Esophagus squamous epithelium (tissue), 5 donors: ENCODE measurements at places on chromosomes 1 and 21. TPM values are rescaled to one million over a fixed set of nuclear protein-coding genes. Genes with fewer than 3 reads are reported as not detected.

UBASH3A gene
- 1.9 TPM for total RNA-seq

TNFRSF9 gene
- not detected for total RNA-seq

SLC16A4 gene
- total RNA-seq: 0.88 TPM

PER3 gene
- 21.0 TPM for total RNA-seq

DYNLT4 gene
- total RNA-seq: not detected

TMEM269 gene
- total RNA-seq: not detected

KCNJ9 gene
- total RNA-seq: not detected

TIE1 gene
- total RNA-seq: 3.1 TPM

VSIG8 gene
- 0.38 TPM for total RNA-seq

CDC42 gene
- total RNA-seq: 157 TPM

PPFIA4 gene
- 1.4 TPM for total RNA-seq

SLC45A3 gene
- total RNA-seq: 1.2 TPM

RHCE gene
- total RNA-seq: 0.38 TPM

AXDND1 gene
- not detected for total RNA-seq
